ENCODE measurements at places on chromosomes 13 and 19.

DNA sequence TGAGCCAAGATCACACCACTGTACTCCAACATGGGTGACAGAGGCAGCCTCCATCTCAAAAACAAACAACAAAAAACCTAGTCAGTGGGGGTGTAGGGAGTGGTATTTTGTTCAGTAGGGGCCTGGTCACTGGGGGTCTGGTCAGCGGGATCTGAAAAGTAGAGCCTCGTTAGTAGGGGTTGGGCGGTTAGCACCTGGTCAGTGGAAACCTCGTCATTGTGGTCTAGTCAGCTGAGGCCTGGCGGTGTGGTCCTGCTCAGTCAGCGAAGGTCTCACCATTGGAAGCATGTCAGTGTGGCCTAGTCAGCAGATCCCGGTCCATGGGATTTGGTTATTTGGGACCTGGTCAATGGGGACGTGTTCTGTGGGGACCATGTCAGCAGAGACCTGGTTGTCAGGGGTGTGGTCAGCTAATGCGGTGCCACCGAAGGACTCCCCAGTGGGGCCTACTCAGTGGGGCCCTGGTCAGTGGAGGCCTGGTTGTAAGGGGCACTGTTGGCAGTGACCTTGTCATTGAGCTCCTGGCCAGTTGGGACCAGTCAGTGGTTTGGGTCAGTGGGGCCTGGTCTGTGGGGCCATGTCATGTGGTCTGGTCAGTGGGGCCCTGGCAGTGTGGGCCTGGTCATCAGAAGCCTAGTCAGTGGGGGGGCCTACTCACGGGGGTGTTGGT is 63.0 kb upstream of the TPM4 start:
- DNase-seq, result no peak

- no peak for DNase-seq
Observed at GRCh38 chr19:6213696-6214641, 65.8 kb downstream of the MLLT1 start.

DNA sequence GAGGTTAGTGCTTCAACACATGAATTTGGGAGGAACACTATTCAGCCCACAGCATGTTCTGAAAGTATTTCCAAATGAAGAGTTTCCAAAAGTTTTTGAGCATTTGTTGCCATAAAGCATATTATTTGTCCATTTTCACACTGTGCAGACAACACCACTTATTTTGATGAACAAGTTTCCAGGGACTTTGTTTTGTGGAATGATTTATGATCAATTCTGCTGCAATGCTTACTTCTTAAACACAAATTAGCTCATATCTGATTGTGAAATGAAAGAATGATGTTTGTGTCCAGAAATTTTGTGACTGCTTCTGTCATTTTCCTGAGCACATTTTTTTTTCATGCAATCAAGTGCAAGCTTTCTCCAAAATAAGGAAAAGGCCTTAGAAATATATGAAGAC is 205.3 kb downstream of the RAP2A start:
- DNase-seq, result no peak

DNA sequence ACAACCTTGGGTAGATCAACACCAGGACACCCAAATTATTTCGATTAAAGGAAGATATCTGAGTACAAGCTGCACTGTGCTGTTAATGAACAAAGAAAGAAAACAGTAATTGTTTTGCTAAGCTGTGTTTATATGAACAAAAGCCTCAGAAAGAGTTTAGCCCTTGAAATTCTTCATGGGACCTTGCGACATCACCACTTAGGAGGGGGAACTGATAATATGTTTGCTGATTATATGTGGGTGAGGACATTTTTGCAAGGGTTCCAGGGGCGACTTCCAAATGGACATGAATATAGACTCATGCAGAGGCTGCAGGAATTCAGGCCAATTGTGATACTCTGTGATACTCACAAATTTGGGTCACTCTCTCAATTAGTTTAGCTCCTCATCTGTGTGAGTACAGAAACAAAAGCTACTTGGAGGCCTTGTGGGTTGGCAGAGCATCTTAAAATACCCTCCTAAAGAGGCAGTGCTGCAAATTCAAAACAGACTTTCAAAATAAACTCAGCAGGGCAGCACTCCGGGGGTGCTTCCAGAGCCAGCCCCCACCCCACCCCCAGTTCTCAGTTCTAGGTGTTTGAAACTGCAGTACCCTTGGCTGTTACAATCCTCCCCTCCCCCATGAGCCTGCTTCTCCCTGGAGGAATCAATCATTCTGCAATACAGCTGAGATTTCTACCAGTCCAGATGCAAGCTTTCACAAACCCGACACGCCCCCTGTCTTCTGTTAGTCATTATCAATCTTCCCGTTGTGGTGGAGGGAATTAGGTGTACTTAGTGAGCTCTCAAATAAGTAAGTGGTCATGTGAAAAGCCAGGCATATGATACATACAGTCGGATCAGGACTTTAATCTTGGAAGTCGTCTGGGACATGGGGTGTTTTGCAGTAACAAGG is 97.0 kb upstream of the MBNL2 start:
- no peak for DNase-seq

GRCh38 chr13:111566567-111566966 is 246.1 kb downstream of the TEX29 start:
- DNase-seq, result no peak

DNA sequence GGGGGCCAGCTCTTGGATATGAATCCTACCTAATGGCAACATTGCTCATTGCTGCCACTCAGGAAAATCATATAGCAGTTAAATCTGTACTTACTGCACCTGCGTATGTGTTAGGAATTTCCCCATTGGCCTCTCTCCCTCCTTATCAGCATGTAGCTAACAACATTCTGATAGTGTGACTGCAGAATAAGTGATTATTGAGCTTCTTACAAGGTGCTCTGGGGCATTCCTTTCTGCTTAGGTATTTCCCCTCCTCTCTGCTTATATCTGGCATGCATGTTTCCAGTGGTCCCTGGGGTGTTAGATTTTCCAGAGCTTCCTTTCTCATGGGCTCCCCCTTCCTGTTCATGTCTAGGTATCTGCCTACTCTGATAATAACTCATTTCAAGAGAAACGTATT is 414.1 kb upstream of the SLITRK1 start:
- DNase-seq, result no peak

DNA sequence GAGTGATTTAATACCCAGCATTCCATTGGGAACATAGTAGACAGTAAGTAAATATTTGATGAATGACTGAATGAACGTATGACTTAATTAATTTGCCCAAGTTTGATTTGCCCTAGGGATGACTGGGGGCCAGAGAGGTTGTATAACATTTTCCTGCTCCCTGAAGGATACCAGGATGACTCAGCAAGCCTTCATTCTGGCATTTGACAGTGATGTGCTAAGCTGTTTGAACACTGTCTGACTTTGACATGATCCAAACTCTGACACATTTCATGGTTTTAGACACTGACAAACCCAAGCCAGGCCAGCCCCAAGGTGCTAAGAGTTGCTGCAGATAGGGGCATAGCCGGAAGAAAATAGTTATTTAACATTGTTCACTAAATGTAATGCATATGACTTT is 53.4 kb upstream of the KLF12 start:
- DNase-seq, result no peak

DNA sequence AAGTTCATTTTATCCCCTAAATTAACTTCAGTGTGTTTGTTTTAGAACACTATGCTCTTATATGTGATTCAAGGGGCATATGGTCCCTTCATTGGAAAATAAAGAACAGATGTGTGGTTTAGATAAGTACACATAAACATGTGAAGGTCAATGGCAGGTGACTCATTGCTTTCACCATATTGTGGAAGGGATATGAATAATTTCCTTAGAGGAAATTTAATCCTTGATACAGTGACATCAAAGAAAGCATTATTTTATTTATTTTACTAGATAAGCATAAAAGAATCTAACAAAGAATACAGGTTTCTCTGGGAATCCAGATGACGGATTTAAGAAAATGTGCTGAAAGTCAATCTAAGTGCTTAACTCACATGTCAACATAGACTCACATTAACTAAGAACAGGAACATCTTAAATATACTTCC is 373.5 kb downstream of the KCTD12 start:
- DNase-seq, result no peak

- no peak for DNase-seq
Observed at GRCh38 chr13:37923236-37923635, 53.7 kb upstream of the TRPC4 start.

DNA sequence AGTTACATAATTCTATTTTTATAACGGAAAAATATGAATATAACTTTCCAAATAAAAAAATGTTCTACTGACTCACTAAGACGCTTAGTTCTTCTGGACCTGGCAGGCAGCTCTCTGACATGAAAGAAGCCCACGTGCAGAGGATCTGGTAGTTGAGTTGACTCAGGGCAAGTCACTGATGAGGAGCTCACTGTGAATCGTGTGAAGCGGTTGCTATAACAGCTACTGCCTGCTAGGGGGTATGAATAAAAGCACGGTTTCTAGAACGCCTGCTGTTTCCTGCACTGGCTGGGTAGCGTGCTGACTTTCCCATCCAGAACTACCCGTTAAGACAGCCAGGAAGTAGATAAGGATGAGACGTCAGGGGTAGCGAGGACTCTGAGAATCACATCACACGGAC is 54.7 kb upstream of the WASF3 start:
- DNase-seq, result peak; percentile 21

DNA sequence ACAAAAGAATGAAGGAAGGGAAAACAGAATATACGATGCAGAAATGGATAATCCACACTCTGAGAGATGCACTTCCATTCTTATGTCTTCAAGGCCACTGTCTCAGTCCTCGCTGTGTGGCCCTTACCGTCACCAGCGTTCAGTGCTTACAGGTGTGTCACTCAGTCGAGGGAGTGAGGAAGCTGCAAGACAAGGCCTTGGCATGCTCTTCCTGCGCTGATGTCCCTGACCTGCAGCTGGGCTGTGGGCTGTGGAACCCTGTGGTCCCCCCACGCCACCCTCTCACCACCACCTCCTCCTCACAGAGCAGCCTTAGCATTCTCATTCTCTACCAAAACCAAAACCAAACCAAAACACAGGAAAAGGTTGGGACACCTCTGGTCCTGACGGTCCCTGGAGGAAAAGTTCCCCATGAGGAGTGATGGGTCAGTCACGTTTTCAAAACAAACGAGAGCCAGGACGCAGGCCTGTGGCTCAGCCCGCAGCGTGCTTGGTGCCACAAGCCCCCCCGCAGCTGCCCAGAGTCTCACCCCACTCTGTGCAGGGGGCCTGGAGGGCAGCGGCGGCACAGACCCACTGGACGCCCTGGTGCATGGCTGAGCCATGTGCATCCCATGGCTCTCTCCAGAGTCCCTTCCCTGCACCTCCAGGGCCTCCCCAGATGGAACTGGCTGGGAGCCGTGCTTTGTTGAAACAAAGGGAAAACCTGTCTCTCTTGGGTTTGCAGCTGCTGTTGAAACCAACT is 48.2 kb upstream of the GPR183 start:
- DNase-seq, result no peak

DNA sequence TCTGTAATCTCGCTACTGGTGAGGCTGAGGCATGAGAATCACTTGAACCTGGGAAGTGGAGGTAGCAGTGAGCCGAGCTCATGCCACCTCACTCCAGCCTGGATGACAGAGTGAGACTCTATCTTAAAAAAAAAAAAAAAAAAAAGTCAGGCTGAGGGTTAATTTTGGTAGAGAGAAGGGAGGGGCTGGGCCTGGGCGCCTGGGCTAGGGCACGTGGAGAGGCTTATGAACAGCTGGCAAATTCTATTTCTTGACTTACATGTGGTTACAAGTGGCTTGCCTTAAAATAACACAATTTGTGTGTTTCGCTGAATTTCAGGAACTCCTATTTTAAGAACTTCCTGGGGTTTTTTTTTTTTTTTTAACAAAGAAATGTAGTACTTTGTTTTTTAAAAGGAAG is 47.6 kb upstream of the MAP3K10 start:
- DNase-seq, result no peak

GRCh38 chr19:16315825-16316505 is 8.7 kb upstream of the KLF2 start:
- no peak for DNase-seq

- DNase-seq, result no peak
Observed at GRCh38 chr13:71979616-71980015, 112.6 kb upstream of the DACH1 start.

GRCh38 chr13:51590231-51590970 is 6.1 kb downstream of the WDFY2 start:
- DNase-seq, result no peak

GRCh38 chr13:37074703-37075102 is 15.2 kb upstream of the SUPT20H start:
- DNase-seq, result no peak

DNA sequence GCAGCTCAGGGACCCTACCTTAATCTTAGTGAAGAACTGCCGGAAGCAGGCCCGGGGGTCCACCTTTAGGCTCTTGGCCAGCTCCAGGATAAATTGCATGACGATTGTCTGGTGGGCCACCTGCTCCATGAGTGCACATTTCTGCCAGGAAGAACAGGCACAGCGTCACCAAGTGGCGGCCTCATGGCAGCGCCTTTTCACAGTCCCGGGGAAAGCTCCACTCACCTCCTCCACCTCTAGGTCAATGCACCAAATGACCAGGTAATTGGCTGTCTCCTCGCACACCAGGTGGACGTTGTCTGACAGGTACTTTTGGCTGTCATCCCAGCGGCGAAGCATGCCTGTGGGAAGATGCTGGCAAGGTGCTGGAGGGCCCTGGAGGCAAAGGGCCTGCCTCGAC is 8.3 kb downstream of the CDC37 start:
- no peak for DNase-seq

- DNase-seq, result no peak
Observed at GRCh38 chr13:113457510-113457909, 4.2 kb upstream of the ADPRHL1 start.

DNA sequence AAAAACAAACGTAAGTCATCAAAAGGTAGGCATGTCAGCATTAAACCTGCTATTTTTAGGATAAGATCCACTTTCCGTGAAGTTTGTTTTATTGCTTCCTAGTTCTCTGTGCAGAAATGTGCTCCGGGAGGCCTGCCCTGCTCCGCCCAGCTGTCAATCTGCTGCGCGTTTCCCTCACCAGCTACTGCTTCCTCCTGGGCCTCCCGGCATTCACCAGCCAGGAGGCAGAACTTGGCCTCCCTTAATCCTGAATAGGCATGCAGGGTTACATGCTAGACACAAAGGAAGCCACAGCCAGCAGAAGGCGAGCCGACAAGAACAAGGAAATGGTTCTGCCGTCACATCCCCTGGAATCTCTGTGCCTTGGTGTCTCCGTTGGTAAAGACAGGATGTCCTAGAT is 386.2 kb downstream of the IRS2 start:
- no peak for DNase-seq

GRCh38 chr13:72113076-72113475 is 246.1 kb upstream of the DACH1 start:
- DNase-seq, result no peak

- no peak for DNase-seq
Observed at GRCh38 chr19:6743066-6743465, 3.6 kb downstream of the TRIP10 start.

DNA sequence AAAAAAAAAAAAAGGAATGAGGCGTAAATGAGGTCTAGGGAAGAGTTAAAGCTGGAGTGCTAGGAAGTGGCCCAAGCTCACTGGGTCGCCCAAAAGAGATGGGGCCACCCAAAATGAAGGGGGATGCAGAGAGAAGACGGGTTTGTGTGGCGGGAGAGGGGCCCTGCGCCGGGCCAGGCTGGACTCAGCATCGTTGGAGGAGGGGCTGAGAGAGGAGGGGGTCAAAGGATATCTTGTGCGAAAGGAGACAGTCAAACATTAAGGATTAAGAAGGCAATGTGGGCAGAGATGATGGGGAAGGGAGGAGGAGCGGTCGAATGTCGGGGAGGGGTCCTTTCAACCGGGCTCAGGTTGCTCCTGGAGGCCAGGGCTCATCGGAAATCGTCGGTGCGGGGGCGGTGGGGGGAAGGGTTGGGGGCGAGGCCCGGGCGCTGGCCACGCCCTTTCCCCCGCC is 825 bp upstream of the CARM1 start:
- no peak for DNase-seq

GRCh38 chr13:73698859-73699258 is 435.3 kb downstream of the KLF12 start:
- no peak for DNase-seq

GRCh38 chr13:110517505-110518225 is 43.9 kb downstream of the RAB20 start:
- DNase-seq, result no peak

Measured in activated naive CD8-positive, alpha-beta T cell treated with anti-CD3 and anti-CD28 coated beads, Interleukin-2, amount 50 U/mL, for 16 hours (primary cell).